ENCODE measurements at places on chromosomes 2 and 18.

DNA sequence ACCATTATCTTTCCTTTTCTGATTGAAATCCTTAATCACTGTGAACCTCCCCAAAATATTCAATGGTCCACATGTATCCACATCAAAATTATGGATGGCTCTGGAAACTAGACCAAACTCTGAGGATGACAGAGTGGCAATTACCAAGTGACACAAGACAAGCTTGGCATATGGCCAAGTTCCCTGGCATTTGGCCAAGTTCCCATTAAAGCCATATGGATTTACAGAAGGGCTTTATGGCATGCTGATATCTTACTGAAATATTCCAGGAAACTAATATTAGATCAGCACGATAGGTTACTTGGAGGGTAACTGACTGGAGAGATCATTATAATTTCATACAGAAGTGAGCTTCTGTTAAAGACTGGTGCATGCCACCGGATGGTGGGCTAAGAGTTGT, 21.9 kb upstream of the CERS6 start:
- H3K27ac ChIP-seq: no peak overlapping the region
- DNase-seq: no peak
- H3K4me1 ChIP-seq: peaks cover 22% of the 10 kb centered on the region
- H3K4me3 ChIP-seq: no peak overlapping the region

GRCh38 chr18:51194604-51195003, 2.9 kb downstream of the MEX3C start:
- peaks cover 55% of the 10 kb centered on the region for H3K4me1 ChIP-seq
- H3K36me3 ChIP-seq: peaks cover 19% of the 10 kb centered on the region
- DNase-seq: no peak
- H3K4me3 ChIP-seq: peak overlapping the region; percentile 89
- no peaks in the 10 kb centered on the region for H3K27me3 ChIP-seq
- peak overlapping the region; percentile 97 for H3K27ac ChIP-seq

GRCh38 chr18:65093346-65093745, 657.5 kb upstream of the CDH7 start:
- no peaks in the 10 kb centered on the region for H3K27me3 ChIP-seq
- H3K4me1 ChIP-seq: no peaks in the 10 kb centered on the region
- DNase-seq: no peak

GRCh38 chr2:24830351-24830750, 37.1 kb downstream of the CENPO start:
- H3K4me1 ChIP-seq: peaks cover 22% of the 10 kb centered on the region
- no peak overlapping the region for H3K27ac ChIP-seq
- DNase-seq: no peak
- H3K4me3 ChIP-seq: no peak overlapping the region
- H3K36me3 ChIP-seq: peaks cover 25% of the 10 kb centered on the region

DNA sequence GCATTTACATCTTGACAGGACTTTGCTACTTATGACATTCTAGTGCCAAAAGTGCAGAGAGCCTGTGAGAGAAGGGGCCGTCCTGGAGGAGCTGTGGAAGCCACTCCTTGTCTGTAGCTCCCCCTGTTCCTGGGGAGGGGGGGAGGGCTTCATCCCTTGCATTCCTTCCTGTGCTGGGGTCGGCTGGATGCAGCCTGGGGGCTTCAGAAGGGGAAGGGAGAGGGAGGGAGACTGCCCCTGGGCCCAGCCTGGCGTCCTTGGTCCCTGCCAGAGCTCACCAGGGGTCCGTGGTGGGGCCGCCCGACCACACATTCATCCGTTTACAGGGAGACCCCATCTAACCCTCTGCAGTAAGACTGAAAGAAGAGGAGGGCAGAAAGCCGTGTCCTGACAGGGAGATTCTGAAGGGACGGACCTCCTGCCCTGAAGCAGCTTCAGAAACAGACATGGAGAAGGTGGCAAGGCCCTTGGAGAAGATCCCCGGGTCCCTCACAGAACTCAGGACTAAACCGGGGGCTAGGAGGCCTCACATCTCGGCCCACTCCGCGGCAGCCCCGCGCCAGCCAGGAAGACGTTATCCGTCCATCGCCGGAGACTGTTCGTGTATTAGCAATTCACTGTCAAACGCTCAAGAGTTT, 258.3 kb upstream of the SALL3 start:
- no peaks in the 10 kb centered on the region for H3K4me1 ChIP-seq
- no peak overlapping the region for H3K27ac ChIP-seq
- DNase-seq: no peak

- DNase-seq: no peak
- no peaks in the 10 kb centered on the region for H3K27me3 ChIP-seq
- H3K4me3 ChIP-seq: no peak overlapping the region
- peaks cover 4% of the 10 kb centered on the region for H3K36me3 ChIP-seq
- H3K4me1 ChIP-seq: peaks cover 11% of the 10 kb centered on the region
These were observed 198.3 kb downstream of the LDLRAD4 start for GRCh38 chr18:13416848-13417247.

DNA sequence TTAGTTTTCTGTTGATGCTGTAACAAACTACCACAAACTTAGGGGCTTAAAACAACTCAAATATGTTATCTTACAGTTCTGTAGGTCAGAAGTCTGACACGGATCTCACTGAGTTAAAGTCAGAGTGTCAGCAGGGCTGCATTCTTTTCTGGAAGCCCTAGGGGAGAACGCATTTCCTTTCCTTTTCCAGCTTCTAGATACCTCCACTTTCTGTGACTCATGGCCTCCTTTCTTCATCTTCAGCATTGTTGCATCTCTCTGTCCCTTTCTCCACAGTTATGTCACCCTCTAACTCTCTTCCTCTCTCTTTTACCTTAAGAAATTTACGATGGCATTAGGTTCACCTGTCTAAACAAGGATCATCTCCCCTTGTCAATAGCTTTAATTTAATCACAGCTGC, 13.3 kb upstream of the PPP4R1 start:
- no peak overlapping the region for H3K4me3 ChIP-seq
- H3K27me3 ChIP-seq: peaks cover 13% of the 10 kb centered on the region
- H3K4me1 ChIP-seq: no peaks in the 10 kb centered on the region
- DNase-seq: no peak
- no peaks in the 10 kb centered on the region for H3K36me3 ChIP-seq

DNA sequence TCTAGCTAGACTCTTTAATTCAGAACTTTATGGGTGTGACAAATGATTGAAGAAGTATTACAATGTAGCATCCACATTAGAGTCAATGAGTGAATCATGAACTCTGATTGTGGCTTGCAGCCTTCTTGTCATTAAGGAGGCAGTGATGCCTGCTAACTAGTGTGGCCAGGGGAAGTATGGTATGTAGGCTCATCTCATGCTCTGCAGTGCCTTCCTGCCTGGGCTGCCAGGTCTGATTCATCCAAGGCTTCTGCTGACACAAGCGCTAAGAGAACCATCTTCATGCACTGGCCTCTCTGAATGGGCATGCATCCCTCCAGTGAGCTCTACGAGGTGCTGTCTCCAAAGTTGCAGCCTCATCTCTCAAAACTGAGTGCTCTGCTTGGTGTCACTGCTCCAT, 144.3 kb downstream of the MTCL1 start:
- no peaks in the 10 kb centered on the region for H3K4me1 ChIP-seq
- peaks cover 6% of the 10 kb centered on the region for H3K27me3 ChIP-seq
- H3K36me3 ChIP-seq: no peaks in the 10 kb centered on the region
- no peak overlapping the region for H3K4me3 ChIP-seq
- no peak overlapping the region for H3K27ac ChIP-seq
- DNase-seq: no peak

GRCh38 chr2:19569300-19569791, 210.9 kb upstream of the OSR1 start:
- no peak for DNase-seq
- no peaks in the 10 kb centered on the region for H3K4me1 ChIP-seq
- peaks cover 4% of the 10 kb centered on the region for H3K27me3 ChIP-seq

DNA sequence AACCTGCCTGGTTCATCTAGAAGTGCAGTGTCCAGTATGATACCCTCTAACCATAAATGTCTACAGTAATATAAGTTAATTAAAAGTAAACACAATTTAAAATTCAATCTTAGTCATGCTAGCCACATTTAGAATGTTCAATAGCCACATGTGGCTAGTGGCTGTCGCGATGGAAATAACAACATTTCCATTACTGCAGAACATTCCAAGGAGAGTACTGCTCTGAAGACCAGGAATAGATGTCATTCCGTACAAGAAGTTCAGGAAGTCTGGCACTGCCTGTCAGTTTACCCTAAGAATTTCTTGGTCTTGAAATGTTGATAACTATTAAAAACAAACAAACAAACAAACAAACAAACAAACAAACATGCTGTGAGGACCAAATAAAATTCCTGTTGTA, 17.2 kb downstream of the LANCL1 start:
- no peak for DNase-seq
- H3K36me3 ChIP-seq: peaks cover 39% of the 10 kb centered on the region

Data from activated CD4-positive, alpha-beta memory T cell treated with anti-CD3 and anti-CD28 coated beads, Interleukin-2, amount 10 ng/mL, durations not matched to agents 7 days and 5 days (primary cell).